ELF-1 (cell line): ENCODE measurements at places on chromosomes 3 and 15.

- DNase-seq, result no peak
Observed at GRCh38 chr3:36695113-36695768, 69.1 kb downstream of the DCLK3 start.

DNA sequence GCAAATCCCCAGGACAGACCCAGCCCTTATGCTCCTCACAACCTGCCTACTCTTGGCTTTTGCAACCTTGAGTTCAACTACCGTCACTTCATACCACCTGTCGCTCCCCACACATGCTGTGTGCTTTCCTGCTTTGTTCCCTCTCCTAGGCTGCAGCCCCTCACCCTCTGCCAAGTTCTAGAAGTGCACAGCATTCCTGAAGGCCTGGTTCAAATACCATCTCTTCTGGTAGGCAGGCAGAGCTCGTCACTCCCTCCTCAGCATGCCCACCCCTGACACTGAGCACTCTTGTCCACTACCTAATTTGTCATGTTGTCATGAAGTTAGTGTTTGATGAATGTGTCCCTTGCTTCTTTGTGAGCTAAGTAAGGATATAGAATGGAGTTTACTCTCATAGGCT, 129.6 kb downstream of the SEMA6D start:
- DNase-seq, result no peak

DNA sequence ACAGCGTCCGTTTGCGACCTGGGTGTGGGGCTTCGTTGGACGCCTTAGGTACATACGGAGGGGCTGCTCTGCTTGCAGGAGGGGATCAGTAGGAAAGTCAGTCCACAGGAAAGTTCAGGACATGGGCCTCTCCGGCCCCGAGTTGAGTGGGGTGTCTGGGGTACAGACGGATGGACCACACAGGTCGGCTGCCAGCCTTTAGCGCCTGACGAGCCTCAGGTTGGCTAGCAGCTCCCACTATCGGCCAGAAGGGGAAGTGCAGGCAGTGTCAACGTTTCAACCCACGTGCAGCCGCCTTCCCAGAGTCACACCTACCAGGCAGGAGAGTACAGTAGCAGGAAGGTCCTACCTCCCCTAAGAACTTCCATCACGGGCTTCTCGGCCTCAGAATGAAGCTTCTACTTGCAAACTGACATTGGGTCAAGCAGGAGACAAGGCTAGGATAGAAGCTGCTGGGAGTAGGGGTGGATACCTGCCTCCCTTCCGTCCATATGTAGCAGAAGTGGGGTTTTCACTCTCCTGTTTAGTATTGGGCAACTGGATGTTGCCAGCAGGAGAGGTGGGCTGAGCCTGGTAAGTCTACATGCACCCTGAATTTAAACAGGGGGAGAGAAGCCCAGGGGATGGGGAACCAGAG, 1.8 kb upstream of the SCN5A start:
- peak; percentile 92 for DNase-seq

- no peak for DNase-seq
Observed at GRCh38 chr3:197478746-197479668, 76.8 kb downstream of the BDH1 start.

- DNase-seq, result no peak
Observed at GRCh38 chr15:80906159-80906766, 83.4 kb downstream of the MESD start.

GRCh38 chr3:98788651-98789050, 25.5 kb downstream of the ST3GAL6 start:
- no peak for DNase-seq

DNA sequence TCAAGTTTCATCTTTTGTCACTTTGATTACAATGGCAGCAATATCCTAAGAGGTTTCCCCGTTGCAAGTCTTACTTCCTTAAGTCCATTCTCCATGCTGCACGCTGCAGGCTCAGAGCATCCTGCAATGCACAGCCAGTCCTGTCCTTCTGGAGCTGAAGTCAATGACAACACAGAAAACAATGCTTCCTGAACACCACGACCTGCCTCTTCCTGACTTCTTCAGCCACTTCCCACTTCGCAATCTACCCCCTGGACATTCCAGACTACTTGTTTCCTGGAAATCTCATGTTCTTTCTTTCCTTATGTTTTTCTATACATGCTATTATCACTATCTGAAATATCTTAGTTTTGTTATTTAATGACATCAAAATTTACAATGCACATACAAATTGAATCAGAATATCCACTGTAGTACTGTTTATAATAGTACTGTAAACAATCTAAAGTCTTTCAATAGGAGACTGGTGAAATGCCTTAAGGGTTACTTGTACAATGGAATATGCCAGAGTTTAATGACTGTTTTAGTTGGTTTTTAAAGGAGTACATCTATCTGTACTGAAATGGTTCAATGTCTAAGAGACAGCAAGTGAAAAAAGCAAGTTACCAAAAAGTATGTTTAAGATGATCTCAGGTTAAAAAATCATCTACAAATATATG, 113.7 kb upstream of the PRTG start:
- DNase-seq, result no peak

- DNase-seq, result peak; percentile 87
Observed at GRCh38 chr3:124774327-124774718, 44.1 kb downstream of the UMPS start.

DNA sequence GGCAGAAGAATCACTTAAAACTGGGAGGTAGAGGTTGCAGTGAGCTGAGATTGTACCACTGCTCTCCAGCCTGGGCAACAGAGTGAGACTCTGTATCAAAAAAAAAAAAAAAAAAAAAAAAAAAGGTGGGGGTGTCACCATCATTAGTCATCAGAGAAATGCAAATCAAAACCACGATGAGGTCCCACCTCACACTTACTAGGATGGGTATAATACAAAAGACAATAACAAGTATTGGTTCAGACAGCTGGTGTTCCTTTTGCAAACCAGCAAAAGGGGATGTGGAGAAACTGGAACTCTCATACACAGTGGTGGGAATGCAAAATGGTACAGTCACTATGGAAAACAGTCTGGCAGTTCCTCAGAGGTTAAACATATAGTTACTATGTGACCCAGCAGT, 78.7 kb upstream of the TSC22D2 start:
- no peak for DNase-seq

DNA sequence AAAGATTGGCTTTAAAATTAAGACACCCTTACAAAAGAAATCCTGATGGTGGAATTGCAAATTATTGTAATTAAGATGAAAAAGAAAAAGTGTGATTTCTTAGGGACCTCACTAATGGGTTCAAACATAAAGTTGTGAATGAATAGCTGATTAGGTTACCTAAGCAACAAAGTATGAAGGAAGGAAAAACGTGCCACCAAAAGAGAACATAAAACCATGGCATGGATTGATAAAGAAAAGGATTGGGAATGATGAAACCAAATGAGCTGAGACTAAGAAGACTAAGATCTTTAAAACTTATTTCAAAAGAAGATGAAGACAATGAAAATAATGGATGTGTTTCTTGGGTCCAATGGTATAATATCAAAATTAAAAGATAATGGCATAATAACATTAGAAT, 32.2 kb upstream of the GUCA1C start:
- no peak for DNase-seq

GRCh38 chr3:59884409-59884808, 834.6 kb upstream of the CFAP20DC start:
- no peak for DNase-seq

DNA sequence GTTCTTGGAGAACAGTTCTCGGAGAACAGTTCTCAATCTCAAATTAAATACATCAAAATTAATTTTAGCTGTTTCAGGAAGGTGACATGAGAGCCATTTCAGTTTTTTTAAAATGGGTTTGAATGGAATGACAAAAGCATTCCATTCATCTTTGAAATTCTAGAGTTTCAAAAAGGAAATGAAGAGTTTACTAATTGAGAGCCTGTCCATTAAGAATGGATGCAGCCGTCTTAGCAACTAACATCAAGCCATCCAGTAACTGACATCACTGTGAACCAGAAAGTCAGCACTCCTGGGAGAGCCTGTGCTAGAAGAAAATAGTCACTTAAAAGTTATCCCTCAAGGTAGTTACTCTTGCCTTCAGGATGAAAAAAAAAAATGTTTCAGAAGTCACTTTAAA, 47.0 kb upstream of the FSTL1 start:
- no peak for DNase-seq

GRCh38 chr3:138148503-138148902, 16.3 kb upstream of the A4GNT start:
- no peak for DNase-seq

DNA sequence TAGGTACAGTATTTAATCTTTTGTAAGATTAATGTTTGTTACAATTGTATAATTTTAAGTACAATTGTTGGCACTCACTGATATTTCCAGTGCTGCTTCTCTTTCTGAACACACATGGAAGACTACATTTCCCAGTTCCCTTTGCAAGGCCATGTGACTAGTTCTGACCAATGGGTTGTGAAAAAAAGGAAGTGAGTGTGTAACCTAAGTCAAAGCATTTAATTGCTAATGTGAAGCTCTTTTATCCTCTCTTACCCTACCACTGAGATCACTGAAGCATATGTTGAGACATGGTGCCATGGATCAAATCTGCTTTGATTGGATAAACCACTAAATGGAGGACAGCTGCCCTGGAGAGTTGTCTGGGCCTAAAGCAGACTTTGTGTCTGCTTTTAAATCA, 83.9 kb upstream of the PLXND1 start:
- peak; percentile 59 for DNase-seq

- DNase-seq, result no peak
Observed at GRCh38 chr3:193987186-193987585, 148.8 kb upstream of the HES1 start.

GRCh38 chr3:71577011-71577410, 6.5 kb downstream of the FOXP1 start:
- no peak for DNase-seq

DNA sequence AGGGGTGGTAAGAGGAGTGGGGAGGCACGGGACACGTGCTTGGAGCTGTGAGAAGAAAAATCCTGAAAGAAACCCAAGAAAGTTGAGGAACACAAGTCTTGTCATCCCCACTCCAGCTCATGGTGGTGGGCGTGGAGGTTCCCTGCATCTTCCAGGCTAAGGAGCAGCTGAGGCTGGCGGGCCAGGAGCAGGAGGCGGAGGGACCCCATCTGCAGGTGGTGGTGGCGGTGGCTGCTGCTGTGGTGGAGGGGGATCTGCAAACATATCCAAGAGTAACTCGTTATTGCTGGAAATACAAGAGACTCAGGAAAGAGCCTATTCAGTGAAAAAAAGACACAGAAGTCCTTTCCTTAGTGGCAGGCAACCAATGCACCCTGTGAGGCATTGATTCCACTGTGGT, 9.4 kb upstream of the CSPG5 start:
- no peak for DNase-seq

- no peak for DNase-seq
Observed at GRCh38 chr15:37149146-37149545, 48.8 kb upstream of the MEIS2 start.

DNA sequence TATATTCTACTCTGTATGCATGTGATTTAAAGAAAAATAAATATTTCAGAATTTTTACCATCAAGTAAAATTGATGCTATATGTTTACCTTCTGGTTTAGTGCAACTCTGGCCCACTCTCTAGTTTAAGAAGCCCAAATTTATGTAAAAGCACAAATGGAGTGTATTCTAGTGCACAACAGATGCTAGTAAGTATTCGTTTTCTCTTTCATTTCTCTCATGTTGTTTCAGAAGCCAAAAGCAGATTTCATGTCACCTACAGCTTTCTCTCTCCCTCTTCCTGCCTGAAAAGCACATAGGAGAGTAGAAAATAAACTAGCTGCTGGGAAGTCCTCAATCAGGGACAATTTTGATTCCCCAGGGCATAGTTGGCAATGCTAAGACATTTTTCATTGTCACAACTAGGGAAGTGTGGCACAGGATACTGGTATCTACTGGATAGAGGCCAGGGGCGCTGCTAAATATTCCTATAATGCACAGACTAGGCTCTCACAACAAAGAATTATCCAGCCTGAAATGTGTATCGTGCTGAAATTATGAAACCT, 147.4 kb upstream of the ARHGEF26 start:
- DNase-seq, result no peak

DNA sequence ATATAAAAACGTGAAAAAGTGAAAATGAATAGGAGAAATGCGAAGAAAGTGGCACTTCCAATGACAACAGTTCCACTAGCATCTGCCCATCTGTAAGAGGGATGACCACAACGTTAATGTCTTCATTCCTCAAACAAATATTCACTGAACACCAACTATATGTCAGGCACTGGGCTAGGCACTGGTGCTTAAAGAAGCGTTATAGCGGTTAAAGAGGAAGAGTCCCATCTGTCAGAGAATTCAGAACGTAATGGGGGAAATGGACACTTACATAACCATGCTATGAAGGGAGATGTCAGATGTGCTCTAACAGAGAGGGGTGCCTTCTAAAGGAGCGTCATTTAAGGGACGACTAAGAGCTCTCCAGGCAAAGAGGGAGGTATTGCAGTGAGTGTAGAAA, 8.2 kb downstream of the RUBCN start:
- no peak for DNase-seq

DNA sequence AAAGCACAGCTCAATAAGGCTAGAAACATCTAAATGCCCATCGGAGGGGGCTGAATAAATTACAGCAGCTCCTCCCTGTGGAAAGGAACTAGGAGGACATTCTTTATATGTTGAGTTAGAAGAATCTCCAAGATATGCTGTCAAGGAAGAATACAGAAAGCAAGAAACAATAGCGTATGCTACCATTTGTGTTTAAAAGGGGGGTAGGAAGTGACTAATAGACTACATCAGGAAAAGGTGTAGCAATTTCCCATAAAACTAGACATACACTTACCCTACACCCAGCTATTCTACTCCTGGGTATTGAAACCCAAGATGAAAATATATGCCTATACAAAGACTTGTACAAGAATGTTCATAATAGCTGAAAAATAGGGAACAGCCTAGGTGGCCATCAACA, 21.6 kb downstream of the SEC61A1 start:
- no peak for DNase-seq

- no peak for DNase-seq
Observed at GRCh38 chr3:67853520-67853919, 199.1 kb upstream of the SUCLG2 start.

DNA sequence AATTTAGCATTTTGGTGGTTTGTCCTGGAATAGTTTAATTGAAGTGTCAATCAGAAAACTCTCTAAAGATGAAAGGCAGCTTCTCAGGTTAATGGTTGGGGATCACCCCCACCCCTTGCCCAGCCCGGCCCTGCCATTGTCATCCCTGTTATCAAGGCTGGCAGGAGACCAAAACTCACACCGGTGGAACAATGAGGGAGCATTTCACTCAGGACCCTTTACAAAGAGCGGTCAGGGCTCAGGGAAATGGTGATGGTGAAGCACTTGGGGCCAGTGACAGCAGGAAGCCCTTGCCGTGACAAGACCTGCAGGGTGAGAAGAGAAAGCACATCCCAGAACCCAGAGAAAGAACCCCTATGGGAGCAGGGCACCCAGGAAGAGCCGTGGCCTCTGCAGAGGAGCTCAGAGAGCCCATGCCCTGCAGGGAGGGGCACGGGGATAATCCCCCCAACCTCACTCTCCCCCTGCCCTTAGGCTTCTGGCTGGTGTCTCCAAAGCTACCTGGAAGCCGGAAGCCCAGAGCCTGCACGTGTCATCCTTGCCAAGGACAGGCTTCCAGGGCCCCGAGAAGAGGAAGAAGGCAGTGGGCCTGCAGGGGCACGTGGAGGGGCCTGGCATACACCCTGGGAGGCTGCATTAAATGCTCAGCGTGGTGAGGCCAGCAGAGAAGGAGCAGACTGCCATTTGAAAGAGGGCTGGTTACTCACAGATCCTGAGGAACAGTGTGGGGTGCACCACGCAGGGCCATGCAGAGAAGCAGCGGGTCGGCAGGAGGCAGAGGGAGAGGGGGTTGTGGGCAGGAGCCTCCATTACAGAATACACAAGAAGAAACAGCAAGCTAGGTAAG, 80.6 kb upstream of the PRR20G start:
- DNase-seq, result no peak

- DNase-seq, result no peak
Observed at GRCh38 chr3:154536751-154537150, 106.8 kb upstream of the GPR149 start.

GRCh38 chr15:76996076-76996525, 1.2 kb downstream of the PSTPIP1 start:
- DNase-seq, result no peak
